ENCODE measurements at places on chromosomes 5 and 9. TPM values are rescaled to one million over a fixed set of nuclear protein-coding genes. Genes with fewer than 3 reads are reported as not detected.

The SLU7 gene
- total RNA-seq = 38.1 TPM

The ZNF366 gene
- total RNA-seq = 0.25 TPM

The SPARC gene
- total RNA-seq = 1,265 TPM

The FAXDC2 gene
- total RNA-seq = 2.6 TPM

The SPAG8 gene
- 0.20 TPM for total RNA-seq

DNA sequence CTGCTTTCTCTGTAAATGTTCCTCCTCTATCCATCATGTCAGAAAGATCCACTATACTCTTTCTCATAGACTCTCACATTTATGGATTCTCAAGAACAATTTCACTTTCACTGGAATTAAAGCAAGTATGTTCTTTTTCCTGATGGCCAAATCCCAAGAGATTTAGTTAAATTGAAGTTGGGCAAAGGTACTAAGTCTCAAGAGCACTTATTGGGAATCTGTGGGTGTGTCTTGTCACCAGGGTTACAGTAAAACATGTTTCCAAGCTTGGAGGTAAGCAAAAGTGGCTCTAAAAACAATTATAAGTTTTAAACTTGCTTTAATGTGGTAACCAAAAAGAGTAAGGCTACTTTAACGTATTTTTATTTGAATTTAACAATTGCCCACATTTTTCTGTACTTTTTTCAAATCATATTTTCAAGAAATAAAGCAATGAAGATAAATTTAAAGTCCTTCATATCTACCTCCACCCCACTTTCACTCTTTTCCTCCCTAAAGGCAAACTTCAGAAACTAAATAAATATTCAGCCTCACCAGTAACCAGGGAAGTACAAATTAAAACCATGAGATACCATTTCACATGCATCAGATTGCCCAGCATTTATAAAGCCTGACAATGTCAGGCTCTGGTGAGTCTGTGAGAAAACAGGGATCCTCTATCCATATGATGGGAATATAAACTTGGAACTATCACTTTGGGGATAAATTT is 387.4 kb downstream of the CETN3 start:
- no peak for DNase-seq

DNA sequence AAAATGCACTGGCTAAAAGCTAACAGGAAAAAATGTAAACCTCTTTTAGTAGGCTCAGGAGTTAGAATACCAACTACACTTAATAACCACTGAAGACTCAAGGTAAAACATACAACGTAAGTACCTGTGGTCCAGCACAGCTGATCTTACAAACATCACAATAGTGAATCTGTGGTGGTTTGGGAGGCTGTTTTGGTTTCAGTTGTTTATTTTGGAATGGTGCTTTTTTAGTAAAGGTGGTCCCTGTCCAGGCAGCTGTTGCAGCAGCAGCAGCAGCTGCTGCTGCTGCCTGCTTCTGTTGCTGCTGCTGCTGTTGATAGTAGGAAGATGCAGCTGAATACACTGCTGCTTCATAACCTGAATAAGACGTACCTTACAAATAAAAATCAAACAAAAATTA is 37.9 kb downstream of the ZFR start:
- peak; percentile 41 for DNase-seq

GRCh38 chr5:159120446-159120845 is 20.7 kb upstream of the EBF1 start:
- DNase-seq = no peak

GRCh38 chr5:103519550-103519949 is 43.0 kb downstream of the NUDT12 start:
- no peak for DNase-seq

GRCh38 chr5:36407396-36407795 is 105.7 kb upstream of the RANBP3L start:
- DNase-seq = no peak

DNA sequence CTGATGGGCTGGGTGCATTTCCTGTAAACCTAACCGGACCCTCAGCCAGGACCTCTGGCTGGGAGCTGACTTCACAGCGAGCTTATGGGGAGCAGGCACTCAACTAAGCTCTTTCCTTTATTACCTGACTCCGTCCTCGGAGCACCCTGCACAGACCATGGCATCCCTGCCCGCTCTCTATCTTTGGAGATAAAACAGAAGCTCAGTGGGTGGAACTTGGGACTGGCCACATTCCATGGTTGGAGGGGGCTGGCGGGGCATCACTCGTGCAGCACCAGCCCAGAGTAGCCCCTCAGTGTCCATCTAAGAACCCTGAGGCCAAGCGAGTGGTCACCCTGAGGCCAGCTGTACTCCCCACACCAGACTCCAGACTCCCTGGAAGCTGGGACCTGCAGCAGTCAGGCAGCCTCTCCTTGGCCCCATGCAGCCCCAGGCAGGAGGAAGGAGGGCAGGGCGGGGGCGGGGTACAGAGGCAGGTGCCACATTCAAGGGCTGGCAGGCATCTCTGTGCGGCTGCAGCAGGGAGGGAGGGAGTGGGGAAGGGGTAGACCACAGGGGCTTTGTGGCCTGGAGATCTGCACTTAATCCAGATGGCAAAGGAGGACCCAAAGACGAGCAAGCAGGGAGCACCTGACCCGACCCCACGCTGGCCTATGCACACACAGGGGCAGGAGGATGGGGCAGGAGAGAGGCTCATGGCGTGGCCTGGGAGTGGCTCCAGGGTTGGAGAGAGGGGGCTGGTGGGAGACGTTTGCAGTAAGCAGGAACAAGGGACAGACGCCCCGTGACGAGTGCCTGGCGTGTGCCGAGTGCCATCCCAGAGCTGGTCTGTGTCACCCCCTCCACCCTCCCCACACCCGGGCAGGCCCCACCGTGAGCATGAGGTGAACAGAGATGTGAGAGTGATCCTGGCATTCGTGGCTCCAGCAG is 26.1 kb downstream of the GLT6D1 start:
- no peak for DNase-seq

- DNase-seq = no peak
Observed at GRCh38 chr5:150639377-150639692, 1.1 kb upstream of the SYNPO start.

GRCh38 chr9:93072383-93072795 is 13.9 kb downstream of the SUSD3 start:
- DNase-seq = peak; percentile 39
